ENCODE measurements at places on chromosomes 6 and 20. TPM values are rescaled to one million over a fixed set of nuclear protein-coding genes. Genes with fewer than 3 reads are reported as not detected.
A peak's percentile ranks its signal among the peaks of the same experiment; 100 is the strongest.

DNA sequence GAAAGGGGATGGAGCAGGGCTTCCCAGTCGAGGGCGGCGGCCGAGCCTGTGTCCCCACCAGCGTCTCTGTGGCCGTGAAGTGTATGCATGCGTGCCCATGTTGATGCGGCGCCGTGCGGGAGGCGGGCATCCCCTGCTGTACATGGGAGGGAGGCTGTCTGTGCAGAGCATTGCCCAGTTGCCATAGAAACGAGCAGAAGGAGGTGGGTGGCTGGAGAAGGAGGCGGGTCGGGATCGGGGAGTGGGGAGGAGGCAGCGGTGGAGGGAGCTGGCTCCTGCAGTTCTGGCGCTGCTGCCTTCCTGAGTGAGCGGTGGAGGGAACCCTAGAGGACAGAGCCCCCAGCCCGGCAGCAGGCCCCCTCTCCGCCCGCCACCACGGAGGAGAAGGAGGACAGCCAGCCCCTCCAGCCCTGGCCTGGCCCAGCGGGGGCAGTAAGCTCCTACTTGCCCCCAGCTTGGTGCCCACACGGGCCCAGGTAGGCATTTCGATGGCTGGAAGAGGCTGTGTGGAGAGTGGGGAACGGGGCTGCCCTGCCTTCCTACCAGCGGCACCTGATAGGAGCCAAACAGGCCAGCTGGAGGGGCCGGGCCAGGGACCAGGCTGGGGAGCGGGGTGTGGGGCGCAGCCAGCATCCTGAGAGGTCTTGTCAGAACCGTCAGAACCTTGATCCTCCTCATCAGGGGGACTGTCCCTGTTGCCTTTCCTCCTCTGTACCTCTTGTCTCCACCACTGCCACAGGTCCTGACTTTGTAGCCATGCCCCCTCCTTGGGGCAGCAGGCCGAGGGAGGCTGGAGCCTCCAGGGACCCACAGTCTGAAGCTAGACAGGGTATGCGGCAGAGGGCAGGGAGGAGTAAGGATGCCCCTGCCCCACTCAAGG is 41.3 kb downstream of the SPDEF start:
- no peaks in the 10 kb centered on the region for H3K27me3 ChIP-seq
- H3K4me3 ChIP-seq: peak overlapping the region; percentile 74
- H3K27ac ChIP-seq: no peak overlapping the region
- peak; percentile 84 for DNase-seq
- H3K36me3 ChIP-seq: no peaks in the 10 kb centered on the region
- no peaks in the 10 kb centered on the region for H3K4me1 ChIP-seq

DNA sequence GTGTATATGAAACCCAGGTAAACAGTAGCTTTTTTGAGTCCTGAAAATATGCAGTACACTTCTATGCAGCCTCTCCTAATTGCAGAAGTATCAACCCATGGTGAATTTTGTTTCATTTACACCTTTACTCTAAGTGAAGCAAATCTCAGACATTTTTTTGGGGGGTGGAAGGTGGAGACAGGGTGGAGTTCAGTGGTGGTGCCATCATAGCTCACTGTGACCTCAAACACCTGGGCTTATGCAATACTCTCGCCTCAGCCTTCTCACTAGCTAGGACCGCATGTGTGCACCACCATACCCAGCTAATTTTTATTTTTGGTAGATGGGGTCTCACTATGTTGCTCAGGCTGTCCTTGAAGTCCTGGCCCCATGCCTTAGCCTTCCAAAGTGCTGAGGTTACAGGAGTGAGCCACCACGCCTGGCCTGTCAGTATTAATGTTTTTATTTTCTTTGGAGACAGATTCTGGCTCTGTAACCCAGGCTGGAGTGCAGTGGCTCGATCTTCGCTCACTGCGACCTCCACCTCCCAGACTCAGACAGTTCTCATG is 80.3 kb downstream of the JARID2 start:
- H3K27me3 ChIP-seq: no peaks in the 10 kb centered on the region
- peaks cover 97% of the 10 kb centered on the region for H3K4me1 ChIP-seq
- DNase-seq: no peak
- H3K36me3 ChIP-seq: no peaks in the 10 kb centered on the region
- no peak overlapping the region for H3K4me3 ChIP-seq

GRCh38 chr6:40482532-40482931 is 104.6 kb downstream of the LRFN2 start:
- no peak overlapping the region for H3K4me3 ChIP-seq
- no peaks in the 10 kb centered on the region for H3K36me3 ChIP-seq
- no peak overlapping the region for H3K27ac ChIP-seq
- 0 out of 2 replicates have a peak, but pooled peaks cover 4% of the 10 kb centered on the region for H3K4me1 ChIP-seq
- DNase-seq: peak; percentile 41
- H3K27me3 ChIP-seq: no peaks in the 10 kb centered on the region

DNA sequence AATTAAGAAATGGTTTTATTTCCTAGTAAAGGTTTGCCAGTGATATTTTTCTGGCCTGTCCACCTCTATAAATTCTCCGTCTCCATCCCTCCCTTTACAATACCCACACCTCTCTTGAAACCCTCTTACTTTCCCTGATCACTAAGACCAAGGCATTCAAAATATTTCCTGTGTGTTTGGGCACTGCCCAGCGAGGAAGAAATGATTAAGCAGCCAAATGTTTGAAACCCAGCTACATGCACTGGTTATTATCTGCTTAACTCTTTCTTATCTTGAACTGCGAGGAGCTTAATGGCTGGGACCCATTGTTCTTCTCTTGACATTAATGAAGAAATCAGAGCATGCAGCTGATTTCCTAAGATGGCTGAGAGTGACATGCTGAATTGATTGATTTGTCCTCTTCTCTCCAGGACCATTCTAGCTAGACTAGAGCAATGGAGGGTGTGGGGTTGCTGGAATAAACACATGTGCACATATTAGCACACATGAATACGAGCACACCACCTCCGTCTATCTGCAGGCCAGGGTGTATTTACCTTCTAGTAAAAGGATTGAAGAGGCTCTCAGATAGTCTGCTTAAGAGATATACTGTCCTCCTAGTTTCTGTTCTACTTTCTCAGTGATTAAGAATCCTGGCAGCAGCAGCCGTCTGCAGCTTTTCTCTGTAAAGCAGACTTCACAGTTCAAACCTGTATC is 46.1 kb upstream of the PRDM1 start:
- no peaks in the 10 kb centered on the region for H3K4me1 ChIP-seq
- H3K27ac ChIP-seq: no peak overlapping the region
- no peak overlapping the region for H3K4me3 ChIP-seq
- no peaks in the 10 kb centered on the region for H3K36me3 ChIP-seq
- H3K27me3 ChIP-seq: no peaks in the 10 kb centered on the region
- DNase-seq: no peak

- no peak for DNase-seq
- no peak overlapping the region for H3K4me3 ChIP-seq
- H3K27me3 ChIP-seq: no peaks in the 10 kb centered on the region
- H3K4me1 ChIP-seq: no peaks in the 10 kb centered on the region
- peaks cover 33% of the 10 kb centered on the region for H3K36me3 ChIP-seq
Measured at GRCh38 chr6:2891768-2892170, 11.3 kb downstream of the SERPINB9 start.

GRCh38 chr6:97322226-97322625 is 39.2 kb upstream of the MMS22L start:
- H3K27me3 ChIP-seq: no peaks in the 10 kb centered on the region
- no peak overlapping the region for H3K4me3 ChIP-seq
- no peaks in the 10 kb centered on the region for H3K36me3 ChIP-seq
- H3K4me1 ChIP-seq: no peaks in the 10 kb centered on the region
- DNase-seq: no peak
- H3K27ac ChIP-seq: no peak overlapping the region

NELFCD gene
- 52.1 TPM for polyA plus RNA-seq
